ENCODE measurements at places on chromosomes 4 and X.

GRCh38 chr4:178602833-178603232 is 1160.6 kb upstream of the AGA start:
- DNase-seq = no peak

GRCh38 chr4:55530691-55531090 is 16.0 kb downstream of the CLOCK start:
- DNase-seq = no peak

- no peak for DNase-seq
Observed at GRCh38 chr4:2296631-2297601, 35.0 kb upstream of the MXD4 start.

DNA sequence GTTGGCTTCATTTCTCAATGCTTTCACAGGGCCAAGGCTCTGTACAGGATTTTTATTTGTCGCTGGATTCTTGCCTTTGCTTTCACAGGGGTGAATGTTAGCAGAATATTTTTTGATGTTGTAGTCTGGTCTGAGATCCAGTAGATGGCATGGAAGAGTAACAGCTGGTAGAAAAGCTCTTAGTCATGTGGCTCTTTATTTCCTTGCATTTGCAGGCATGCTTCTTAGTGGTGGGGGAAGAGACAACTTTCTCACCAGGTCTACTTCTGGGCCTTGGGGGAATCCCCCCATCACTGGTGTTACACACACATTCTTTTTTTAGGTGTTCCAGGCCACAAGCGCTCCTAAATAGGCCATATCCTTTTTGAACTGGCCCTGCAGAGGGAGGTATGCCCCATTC is 58.2 kb upstream of the DKK2 start:
- peak; percentile 52 for DNase-seq

DNA sequence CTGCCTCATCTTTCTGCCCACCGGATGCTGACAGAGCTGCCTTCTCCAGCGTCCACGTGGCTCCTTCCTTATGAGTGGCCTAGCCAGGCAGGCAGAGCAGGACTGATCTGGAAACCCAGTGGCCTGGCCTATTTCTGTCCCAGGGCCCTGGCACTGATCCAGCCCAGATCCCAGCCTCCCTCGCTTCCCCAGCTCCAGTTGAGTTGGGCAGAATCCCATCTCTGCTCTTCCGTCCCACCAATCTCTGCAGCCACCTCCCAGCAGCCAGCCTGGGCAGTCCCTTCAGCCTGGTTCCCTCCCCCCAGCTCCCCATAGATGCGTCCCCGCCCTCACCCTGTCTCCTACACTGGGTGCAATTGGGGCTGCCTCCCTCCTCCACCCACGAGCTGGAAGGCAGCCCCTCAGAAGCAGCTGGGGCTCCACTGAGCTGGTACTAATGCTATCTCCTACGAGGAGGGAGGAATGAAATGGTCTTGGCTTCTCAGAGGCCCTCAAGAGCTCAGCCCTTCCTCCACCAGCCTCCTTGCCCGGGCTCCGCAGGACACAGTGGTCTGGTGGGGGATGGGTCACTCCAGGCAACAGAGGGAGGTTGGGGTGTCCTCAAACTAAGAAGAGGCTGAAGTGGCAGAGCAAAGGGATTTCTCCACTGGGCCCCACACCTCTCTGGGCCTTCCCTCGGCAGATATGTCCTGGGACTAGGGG is 94.2 kb downstream of the PJA1 start:
- no peak for DNase-seq

DNA sequence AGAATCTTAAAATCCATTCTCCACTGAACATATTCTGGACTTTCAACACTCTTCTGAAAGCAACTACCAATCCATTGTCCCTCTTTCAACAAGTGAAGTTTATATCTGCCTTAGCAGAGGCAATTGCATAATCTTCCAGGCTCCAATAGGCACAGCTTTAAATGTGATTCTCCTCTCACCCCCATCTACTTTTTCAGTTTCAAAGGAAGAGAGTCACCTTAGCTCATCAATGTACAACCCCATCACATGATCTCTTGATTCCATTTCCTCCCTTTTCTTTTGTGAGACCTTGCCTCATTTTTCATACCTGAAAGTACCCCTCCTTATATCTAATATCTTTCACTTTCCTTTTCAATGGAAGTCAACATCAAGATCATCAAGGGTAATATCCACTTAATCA is 921.7 kb upstream of the EPHA5 start:
- DNase-seq = peak; percentile 27

- DNase-seq = no peak
Observed at GRCh38 chr4:156635051-156635450, 336.5 kb downstream of the PDGFC start.

GRCh38 chr4:149144060-149144459 is 671.6 kb downstream of the IQCM start:
- DNase-seq = no peak

GRCh38 chrX:1185561-1185960 is 26.9 kb downstream of the CRLF2 start:
- DNase-seq = no peak

GRCh38 chrX:97267396-97268181 is 383.9 kb downstream of the RPA4 start:
- DNase-seq = peak; percentile 6

GRCh38 chr4:1567519-1567807 is 116.7 kb downstream of the FAM53A start:
- no peak for DNase-seq

- DNase-seq = peak; percentile 4
Observed at GRCh38 chr4:148926276-148927260, 484.4 kb upstream of the NR3C2 start.

DNA sequence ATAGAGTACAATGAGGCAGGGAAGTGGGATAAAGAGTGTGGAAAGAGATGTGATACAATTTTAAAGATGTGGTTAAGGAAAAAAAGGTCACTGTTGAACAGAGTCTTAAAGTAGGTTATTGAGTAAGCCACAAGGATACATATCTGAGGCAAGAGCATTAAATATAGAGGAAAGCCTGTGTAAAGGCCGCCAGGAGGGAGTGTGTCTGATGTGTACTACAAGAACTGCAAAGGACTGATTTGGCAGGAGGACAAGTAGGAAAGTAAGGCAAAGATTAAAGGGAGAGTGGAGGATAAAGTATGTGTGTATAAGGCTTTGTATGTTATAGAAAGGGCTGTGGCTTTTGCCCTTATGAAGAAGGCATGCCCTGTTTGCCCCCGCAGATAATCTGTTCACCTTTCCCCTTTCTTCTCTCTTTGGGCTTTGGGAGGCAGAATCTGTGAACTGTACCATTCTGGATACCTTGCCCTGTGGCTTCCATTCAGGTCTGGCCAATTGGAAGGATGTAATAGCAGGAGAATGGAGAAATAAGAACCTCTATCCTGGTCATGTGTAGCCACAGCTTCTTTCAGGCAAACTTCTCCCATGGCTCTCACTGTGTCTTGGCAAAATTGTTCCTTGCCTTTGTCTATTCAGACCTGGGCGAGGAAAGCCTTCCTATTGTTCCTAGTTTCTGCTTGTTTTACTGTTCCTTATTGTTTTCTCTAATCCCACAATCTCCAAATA is 68.9 kb upstream of the FAM47B start:
- DNase-seq = peak; percentile 42

DNA sequence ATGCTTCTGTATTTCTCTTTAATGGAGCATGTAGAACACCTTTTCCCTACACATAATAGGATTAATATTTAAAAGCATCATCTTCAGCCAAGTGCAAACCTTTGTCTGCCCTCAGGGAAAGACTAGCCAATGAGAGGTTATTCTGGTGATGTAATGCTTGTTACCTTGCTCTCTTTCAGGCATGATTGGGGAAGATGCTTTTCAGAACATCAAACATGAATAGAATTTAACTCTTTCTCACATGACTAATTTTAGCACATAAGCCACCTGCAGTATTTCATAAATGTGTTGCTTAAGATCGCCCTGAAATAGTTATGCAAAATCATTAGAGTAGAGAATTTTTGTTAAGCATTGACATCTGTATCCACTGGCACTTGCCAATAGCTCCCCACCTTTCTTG is 10.7 kb upstream of the EPGN start:
- no peak for DNase-seq

- DNase-seq = no peak
Observed at GRCh38 chr4:4395371-4395770, 8.5 kb downstream of the NSG1 start.

- no peak for DNase-seq
Observed at GRCh38 chr4:154836513-154836912, 55.4 kb downstream of the RBM46 start.

- DNase-seq = peak; percentile 42
Observed at GRCh38 chrX:3713225-3713936, at the start of gene PRKX. Gene PRKX (minus strand): TSS chrX:3713649. CDS start chrX:3713253, 396 bp downstream.

DNA sequence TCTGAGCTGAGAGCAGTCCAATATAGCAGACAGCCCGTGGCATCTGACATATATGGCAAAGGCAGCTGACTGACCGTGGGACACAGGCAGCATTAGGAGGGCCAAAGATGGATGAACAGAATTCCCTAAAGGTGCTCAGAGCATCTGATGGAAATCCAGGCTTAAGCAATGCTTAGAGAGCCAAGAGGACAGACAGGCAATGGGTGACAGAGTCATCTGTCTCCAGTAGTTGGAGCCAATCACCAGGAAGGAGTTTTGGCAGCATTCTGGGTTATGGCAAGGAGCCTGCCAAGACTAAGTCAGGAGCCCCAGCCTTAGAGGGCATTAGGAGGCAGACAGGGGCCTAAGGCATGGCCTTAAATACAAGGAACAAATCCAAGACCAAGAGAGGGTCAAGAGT is 153.3 kb upstream of the USP9X start:
- DNase-seq = peak; percentile 29

DNA sequence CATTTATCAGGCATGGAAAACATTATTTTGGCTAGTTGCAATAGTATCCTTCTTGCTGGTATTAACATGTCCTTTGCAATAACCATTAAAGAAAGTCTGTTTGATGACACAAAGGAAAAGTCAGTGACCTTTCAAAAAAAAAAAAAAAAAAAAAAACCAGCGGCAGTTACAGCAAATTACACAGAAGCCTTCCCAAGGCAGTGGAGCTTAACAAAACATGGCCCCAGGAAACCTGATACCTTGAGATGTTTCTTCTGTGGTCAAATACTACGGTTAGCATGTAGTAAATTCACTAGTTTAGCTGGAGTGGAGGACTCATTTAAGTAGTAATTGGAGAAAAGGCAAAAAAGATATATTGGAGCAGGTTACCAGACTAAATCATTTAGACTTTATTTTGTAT is 359.1 kb downstream of the DACH2 start:
- no peak for DNase-seq

GRCh38 chr4:118774989-118775388 is 60.9 kb downstream of the SEC24D start:
- no peak for DNase-seq

- no peak for DNase-seq
Observed at GRCh38 chrX:6225911-6226595, 2.6 kb downstream of the NLGN4X start.

- DNase-seq = peak; percentile 27
Observed at GRCh38 chr4:133137571-133137970, 11.5 kb upstream of the PCDH10 start.

GRCh38 chrX:118855681-118856310 is 32.2 kb downstream of the ZCCHC12 start:
- DNase-seq = no peak

- peak; percentile 36 for DNase-seq
Observed at GRCh38 chr4:186623546-186623945, 68.2 kb upstream of the MTNR1A start.

GRCh38 chr4:74794382-74795010 is at the start of gene BTC:
Gene BTC (minus strand): TSS chr4:74794523. CDS start chr4:74794325, 198 bp downstream.
- peak; percentile 6 for DNase-seq

- DNase-seq = no peak
Observed at GRCh38 chr4:101415962-101416361, 68.6 kb upstream of the PPP3CA start.

GRCh38 chr4:25022766-25023165 is 8.0 kb downstream of the LGI2 start:
- no peak for DNase-seq

DNA sequence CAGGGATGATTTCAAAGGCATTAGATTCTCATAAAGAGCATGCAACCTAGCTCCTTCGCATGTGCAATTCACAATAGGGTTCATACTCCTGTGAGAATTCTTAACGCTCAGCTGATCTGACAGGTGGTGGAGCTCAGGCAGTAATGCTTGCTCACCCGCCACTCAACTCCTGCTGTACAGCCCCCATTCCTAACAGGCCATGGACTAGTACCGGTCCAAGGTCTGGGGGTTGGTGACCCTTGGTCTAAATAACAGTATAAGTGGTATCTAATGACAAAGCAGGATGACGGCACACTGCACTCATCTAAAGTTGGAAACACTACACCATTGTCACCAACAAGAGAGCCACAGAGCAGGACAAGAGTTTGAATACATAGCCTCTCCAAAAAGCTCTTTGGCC is 28.5 kb downstream of the ADGRA3 start:
- no peak for DNase-seq

- DNase-seq = no peak
Observed at GRCh38 chrX:118536204-118536603, 40.6 kb downstream of the DOCK11 start.

All from fibroblast of pulmonary artery (primary cell).